Activated gamma-delta T cell (primary cell): ENCODE measurements at places on chromosomes 4 and X.

DNA sequence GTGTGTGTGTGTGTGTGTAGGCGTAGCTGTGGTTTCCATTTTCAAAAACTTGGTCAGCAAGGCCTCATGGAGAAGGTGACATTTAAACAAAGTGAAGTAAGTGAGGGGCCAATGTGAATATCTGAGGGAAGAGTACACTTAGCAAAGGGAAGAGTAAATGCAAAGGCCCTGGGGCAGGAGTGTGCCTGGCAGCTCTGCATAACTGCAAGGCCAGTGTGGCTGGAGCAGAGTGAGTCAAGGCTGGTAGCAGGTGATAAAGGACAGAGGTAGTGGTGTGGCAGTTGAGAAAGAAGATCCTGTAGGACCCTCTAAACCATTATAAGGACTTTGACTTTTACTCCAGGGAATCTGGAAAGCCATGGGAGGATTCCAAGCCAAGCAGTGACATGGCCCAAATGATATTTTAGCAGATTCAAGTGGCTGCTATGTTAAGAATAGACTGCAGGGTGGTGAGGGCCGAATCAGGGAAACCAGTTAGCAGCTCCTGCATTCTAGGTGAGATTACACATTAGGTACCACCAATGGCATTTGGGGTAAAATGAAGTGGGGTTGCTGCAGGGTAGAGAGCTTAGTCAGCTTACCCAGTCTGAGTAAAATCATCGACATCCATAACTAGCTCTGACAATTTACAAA lies 5.9 kb upstream of the TBC1D1 start:
- DNase-seq = no peak

- DNase-seq = no peak
Observed at GRCh38 chr4:1795299-1796195, 2.5 kb downstream of the FGFR3 start.

DNA sequence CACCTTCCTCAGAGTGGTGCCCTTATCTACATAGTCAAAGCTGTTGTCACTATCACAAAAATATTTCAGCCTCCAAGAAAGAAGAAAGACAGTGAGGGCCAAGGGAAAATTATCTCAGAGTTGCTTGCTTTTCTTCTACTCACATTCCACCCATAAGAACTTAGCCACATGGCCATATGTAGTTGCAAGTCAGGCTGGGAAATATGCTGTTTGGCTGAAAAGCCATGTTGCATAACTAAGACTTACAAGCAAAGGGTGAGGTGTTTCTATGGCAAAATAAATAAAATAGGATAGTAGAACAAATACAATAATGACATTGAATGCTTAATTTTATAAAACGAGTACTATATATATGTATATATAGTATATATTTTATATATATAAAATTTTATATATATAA lies 365.9 kb upstream of the PABPC4L start:
- DNase-seq = no peak

DNA sequence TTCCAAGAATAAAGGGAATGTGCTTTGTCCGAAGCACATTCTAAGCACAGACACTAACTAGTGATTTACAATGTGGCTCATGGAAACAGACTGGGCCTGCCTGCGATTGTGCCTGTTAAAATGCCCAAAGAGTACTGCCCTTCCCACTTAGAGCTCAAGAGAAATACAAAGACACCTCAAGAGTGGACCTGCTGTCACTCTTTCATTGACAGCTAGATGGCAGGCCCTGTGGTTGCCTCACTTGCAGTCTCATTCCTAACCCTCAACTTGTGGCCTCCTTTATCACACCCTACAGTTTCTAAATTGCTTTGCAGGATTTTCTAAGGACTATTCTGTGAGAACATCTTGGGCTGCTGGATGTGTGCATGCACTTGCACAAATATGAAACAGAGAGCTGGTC lies 331.0 kb upstream of the EMCN start:
- DNase-seq = no peak

GRCh38 chrX:13996650-13997049 lies 33.0 kb downstream of the GEMIN8 start:
- no peak for DNase-seq

- no peak for DNase-seq
Observed at GRCh38 chr4:40299811-40300292, 35.3 kb upstream of the CHRNA9 start.

DNA sequence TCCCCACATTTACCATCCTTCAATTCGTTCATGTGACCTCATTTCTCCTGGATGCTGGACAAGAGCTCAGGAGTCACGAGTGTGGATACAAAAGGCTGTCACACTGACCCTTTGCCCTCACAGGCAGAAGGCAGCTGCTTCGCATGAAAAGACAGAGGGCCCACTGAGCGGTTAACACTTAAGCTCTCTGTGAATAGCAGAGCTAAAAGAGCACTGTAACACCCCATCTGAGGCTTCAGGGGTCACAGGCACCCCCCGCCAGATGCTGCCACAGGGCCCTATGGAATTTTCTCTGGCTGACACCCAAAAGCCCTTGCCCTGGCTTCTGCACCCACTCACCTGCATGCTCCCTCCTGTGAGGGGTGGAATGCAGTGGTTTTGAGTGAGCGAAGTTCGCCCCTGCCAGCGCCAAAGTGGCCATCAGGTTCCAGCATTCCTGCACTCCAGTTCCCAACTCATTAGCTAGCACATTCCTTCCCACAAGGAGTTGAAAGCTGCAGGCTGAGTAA lies 360.9 kb downstream of the PPP3CA start:
- DNase-seq = no peak

DNA sequence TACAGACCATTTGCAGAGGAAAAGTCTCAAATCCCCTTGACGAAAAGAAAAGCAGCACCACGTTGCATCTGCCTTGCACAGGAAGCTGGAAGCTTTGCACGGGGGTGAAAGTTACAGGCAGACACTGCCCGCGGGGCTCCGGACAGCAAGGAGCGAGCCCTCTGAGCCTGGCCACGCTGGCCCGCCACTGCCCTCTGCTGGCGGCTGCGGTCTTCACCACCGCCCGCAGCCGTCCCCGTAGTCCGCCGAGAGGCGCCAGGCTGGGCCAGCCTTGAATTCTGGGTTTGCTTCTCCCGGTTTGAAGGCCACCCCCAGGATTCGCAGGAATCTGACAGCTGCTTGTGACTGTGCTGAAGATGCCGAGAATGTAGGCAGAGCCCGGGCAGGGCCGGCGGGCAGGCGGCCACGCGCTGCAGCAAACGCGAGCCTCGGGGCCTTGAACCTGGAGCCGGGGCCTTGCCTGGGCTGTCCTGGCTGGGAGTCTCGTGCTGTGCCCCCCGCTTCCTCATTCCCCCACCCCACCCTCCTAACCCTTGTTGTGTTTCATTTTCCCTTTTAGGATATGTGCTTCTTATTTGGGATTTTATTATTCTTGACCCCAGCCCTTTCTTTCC lies 49.2 kb downstream of the ENPP6 start:
- DNase-seq = peak; percentile 8

DNA sequence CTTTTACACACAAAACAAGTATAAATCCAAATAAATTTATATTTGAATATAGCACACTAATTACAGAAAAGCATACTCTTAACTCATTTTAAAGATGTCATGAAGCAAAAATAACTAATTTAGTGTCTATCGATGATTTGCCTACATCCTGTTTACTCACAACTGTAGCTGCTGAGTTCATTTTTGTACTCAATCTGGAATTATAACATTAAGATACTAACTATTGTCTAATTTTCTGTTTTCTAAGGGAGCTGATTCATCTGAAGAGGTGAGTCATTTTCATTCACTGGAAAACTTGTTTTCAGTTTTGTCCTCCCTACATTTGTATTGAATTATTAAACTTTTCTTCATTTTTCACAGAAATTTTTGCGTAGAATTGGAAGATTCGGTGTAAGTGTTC lies 3.7 kb downstream of the STATH start:
- DNase-seq = no peak

GRCh38 chr4:176545872-176546271 lies 226.1 kb downstream of the SPCS3 start:
- no peak for DNase-seq

DNA sequence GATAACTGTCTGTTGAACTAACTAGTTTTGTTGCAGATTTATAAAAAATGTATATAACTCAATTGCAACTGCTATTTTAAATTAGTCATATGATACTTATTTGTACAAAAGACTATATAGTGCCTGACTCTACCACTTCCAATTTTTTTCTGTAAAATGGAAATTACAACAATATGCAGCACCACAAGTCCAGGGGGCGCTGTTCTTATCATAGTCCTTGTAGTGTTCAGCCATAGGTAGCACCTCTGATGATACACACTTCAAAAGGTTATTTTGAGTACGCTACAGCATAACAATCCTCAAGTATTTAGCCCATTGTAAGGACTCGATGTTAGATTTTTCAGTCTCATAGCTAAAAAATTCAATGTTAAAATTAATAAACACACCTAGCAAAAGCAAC lies 174.9 kb downstream of the CORIN start:
- DNase-seq = no peak

DNA sequence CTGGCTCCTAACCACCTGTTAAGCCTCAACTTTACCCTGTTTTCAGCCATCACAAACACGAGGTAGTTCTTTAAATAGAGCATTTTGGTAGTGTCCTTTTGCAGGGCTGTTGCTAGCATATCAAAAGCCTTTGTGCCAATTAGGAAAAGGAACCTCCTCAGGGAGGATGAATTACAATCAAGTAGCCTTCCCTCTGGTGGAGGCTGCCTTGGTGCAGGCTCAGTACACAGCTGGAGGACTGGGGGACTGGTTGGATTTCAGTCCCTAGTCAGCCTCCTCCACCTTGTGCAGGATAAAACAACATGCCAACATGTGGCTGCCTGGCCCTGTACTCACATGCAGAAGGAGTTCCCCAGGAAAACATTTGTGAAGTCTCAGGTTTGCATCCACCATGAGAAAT lies 53.1 kb downstream of the RASGEF1B start:
- no peak for DNase-seq

DNA sequence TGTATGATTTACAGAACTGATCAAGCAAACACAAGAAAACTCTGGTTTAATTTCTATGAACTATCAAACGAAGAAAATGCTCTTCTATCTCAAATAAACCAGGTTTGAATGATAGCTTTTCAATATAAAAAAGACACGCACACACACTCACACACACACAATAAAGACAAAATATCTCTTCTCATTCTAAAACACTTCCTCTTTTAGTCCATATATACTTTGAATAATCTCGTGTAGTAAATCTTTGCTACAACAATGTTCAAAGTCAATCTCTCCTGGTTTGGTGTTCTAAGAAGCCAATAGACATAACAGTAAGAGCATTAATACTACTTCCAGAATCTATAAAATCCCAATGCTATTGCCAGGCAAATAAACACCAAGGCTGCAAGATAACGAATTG lies 13.3 kb downstream of the CXCL2 start:
- no peak for DNase-seq

DNA sequence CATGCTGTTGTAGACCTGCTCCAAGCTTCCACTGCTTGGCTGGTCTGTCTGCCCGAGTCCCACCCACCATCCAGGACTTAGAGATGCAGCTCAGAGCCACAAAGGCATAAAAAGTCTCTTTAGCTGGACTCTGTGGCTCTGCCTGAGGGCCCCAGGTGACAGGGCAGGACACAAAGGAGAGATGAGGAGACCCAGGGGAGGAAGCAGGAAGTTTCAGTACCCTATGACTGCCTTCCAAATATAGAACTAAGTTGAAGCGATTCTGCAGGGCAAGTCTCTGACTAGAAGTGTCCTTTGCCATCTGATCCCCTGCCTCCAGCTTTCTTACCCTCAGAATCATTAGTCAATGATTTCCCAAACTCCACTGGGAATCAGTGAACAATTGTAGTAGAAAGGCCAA lies 11.2 kb upstream of the CXCR3 start:
- no peak for DNase-seq

- no peak for DNase-seq
Observed at GRCh38 chr4:185945252-185945651, 123.7 kb upstream of the TLR3 start.

GRCh38 chr4:113958766-113959538 lies 20.5 kb downstream of the ARSJ start:
- DNase-seq = no peak

DNA sequence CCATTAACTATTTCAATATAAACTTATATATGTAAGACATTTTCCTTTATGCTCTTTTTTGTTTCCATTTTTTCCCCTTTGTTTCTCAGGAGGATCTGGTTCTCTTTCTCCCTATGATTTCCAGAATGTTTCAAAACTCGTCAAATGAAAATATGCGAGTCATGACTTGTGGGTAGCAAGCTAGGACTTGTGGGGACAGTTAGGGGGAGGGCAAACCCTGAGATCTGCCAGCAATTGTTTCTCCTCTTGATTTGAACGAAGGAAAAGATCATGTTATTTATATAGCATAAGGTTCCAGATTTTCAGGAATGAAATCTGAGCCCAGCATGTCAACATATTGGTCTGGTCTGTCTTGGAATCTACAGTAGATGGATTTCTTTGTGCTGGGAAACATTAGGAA lies 28.9 kb upstream of the GPC4 start:
- no peak for DNase-seq
